Right ventricle myocardium inferior (tissue), 1 donor: ENCODE measurements at places on chromosomes 2 and 18. TPM values are rescaled to one million over a fixed set of nuclear protein-coding genes. Genes with fewer than 3 reads are reported as not detected.

Gene IL1F10
- total RNA-seq: not detected

Gene RPL37A
- 2,083 TPM for total RNA-seq

Gene SPR
- total RNA-seq: 52.4 TPM

Gene TUBA3D
- total RNA-seq: 138 TPM

Gene SATB2
- total RNA-seq: 1.1 TPM

Gene UGT1A4
- not detected for total RNA-seq

Gene CD226
- total RNA-seq: 0.95 TPM

Gene AQP12A
- total RNA-seq: not detected

Gene ZNF512
- total RNA-seq: 18.3 TPM

Gene NDC80
- total RNA-seq: 0.54 TPM

Gene CYP27A1
- 12.5 TPM for total RNA-seq

Gene ACTG2
- 1.9 TPM for total RNA-seq

Gene ODC1
- 37.2 TPM for total RNA-seq

Gene TRABD2A
- 0.73 TPM for total RNA-seq

Gene INO80B
- total RNA-seq: 15.7 TPM

Gene MYCN
- total RNA-seq: 0.54 TPM

Gene CCBE1
- total RNA-seq: 3.6 TPM

Gene RBKS
- 4.0 TPM for total RNA-seq

Gene PCARE
- 0.51 TPM for total RNA-seq

Gene OST4
- total RNA-seq: 411 TPM

Gene LYPD6B
- not detected for total RNA-seq
